Hepatocyte (in vitro differentiated cells): ENCODE measurements at places on chromosomes 3 and 15. TPM values are rescaled to one million over a fixed set of nuclear protein-coding genes. Genes with fewer than 3 reads are reported as not detected.
A peak's percentile ranks its signal among the peaks of the same experiment; 100 is the strongest.

DNA sequence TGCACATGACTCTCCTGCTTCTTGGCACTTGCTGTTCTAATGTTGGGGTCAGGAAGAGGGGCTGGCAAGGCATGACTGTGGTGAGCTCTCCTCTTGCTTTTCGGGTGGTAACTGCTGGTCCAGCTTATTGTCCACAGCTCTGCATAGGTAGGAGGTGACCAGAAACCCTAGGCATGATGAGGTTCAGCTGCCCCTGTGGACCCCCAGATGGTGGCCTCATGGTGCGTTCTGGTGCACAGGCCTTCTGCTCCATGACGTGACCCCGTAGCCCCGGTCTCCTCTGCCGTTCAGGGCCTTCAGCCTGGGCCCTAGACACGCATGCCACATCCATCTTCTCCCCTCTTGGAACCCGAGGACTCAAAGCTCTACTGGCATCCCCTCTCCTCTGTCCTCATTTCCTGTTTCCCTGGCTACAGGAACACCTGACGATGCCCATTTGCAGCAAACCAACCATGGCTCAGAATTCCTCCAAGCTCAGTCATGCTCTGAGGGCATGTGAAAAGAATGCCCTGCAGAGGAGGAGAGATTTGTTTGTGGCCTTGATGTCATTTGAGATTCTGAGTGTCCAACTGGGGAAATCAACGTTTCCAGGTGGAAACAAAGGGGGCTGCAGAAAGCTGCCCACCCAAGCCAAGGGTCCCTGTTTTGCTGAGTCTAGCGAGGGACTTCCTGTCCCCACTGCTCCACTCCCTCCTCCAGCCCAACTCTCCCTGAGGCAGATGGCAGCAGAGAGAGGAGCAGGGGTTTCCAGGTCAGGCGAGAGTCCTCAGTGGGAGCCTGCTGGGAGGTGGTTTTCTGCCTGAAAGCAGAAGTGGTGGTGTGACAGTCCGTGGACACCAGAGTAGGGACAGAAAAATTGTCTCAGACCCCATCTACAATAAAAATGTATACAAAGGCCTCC lies 198.7 kb upstream of the LYSMD4 start:
- no peak overlapping the region for H3K27ac ChIP-seq
- no peak for DNase-seq
- no peak overlapping the region for H3K4me3 ChIP-seq
- peaks cover 16% of the 10 kb centered on the region for H3K27me3 ChIP-seq

GRCh38 chr3:47479826-47480160 lies 4.1 kb upstream of the SCAP start:
- no peak for DNase-seq
- no peak overlapping the region for H3K4me3 ChIP-seq
- H3K36me3 ChIP-seq, result no peaks in the 10 kb centered on the region
- H3K27me3 ChIP-seq, result no peaks in the 10 kb centered on the region

DNA sequence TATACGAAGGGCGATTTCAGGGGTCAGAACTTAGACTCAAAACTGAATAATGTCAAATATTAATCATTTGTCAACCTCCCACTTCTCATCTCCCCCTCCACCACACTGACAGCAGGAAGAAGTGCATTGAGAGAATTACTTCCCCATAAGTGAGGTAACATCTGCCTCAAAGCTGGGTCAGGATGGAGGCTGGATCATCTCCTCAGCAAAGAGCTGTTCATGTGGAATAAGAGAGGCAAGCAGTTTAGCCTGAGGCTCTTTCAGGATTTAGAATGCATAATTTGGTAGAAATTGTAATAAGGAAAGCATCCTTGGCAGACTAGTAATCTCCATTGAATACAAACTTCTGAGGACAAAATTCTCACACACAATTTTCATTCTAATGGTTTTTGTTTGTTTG lies 512.1 kb downstream of the ROBO1 start:
- H3K27ac ChIP-seq, result no peak overlapping the region
- H3K4me3 ChIP-seq, result no peak overlapping the region
- H3K36me3 ChIP-seq, result no peaks in the 10 kb centered on the region
- DNase-seq, result no peak
- no peaks in the 10 kb centered on the region for H3K4me1 ChIP-seq

Gene PLA2G4B
- total RNA-seq, result 2.3 and 2.7 TPM in 2 replicates

DNA sequence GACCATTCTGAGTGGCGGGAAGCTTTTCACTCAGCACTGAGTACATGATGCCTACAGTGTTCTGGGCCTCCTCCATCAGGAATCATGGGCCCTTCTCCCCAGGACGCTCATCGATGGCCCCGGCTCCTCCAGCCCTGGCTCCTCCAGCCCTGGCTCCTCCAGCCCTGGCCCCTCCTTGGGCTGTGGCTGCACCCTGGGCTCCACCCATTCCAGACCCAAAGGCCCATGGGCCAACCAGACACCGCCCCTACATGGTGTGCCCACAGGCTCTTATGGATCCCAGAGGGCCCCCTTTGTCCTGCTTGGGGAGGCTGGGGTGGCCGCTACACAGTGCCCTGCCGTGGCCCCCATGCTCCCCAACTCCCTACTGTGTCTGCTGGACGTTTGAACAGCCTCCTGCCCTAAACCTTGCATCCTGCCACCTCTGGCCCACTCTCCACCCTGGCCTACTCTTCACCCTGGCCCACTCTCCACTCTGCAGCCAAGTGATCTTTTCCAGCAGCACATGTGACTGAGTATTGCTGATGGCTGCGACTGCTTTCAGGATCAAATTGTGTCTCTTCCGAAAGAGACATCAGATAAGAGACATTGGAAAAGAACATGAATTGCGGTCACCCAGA lies 57.9 kb downstream of the APBA2 start:
- no peaks in the 10 kb centered on the region for H3K4me1 ChIP-seq
- no peak for DNase-seq
- no peak overlapping the region for H3K27ac ChIP-seq
- no peak overlapping the region for H3K4me3 ChIP-seq
- no peaks in the 10 kb centered on the region for H3K27me3 ChIP-seq
- no peaks in the 10 kb centered on the region for H3K36me3 ChIP-seq

- no peak for DNase-seq
- no peak overlapping the region for H3K4me3 ChIP-seq
- no peaks in the 10 kb centered on the region for H3K27me3 ChIP-seq
- peak overlapping the region; percentile 54 for H3K27ac ChIP-seq
- H3K36me3 ChIP-seq, result no peaks in the 10 kb centered on the region
Observed at GRCh38 chr3:165643425-165643824, 193.8 kb downstream of the BCHE start.

Gene ASB14
- total RNA-seq, result not detected in 2 replicates

DNA sequence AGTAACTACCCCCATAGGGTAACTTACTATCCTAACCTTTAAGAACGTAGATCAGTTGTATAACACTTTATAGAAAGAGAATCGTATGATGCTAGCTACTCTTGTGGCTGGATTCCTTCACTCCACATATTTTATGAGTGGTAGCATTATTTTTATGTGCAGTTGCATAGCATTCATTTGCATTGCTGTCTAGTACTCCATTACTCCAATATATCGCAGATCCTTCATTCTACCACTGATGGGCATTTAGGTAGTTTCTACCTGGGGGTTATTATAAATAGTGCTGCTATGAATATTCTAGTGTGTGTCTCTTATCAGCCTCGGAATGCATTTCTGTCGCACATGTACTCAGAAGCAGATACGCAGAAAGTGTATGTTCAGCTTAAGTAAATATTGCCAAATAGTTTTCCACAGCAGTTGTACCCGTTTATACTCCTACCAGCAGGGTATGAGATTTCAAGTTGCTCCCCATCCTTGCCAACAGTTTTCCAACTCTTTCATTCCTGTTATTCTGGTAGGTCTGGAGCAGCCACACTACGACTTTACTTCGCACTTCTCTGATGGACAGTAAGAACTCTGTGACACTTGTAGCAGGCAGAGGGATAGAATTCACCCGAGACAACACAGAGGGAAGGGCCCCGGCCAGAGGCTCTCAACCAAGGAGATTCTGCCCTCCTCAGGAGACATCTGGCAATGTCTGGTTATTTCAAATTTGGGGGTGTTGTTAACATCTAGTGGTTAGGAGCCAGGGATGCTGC lies 9.8 kb upstream of the VGLL4 start:
- H3K4me3 ChIP-seq, result no peak overlapping the region
- H3K27ac ChIP-seq, result no peak overlapping the region
- H3K27me3 ChIP-seq, result no peaks in the 10 kb centered on the region
- no peaks in the 10 kb centered on the region for H3K36me3 ChIP-seq
- no peak for DNase-seq
- no peaks in the 10 kb centered on the region for H3K4me1 ChIP-seq

DNA sequence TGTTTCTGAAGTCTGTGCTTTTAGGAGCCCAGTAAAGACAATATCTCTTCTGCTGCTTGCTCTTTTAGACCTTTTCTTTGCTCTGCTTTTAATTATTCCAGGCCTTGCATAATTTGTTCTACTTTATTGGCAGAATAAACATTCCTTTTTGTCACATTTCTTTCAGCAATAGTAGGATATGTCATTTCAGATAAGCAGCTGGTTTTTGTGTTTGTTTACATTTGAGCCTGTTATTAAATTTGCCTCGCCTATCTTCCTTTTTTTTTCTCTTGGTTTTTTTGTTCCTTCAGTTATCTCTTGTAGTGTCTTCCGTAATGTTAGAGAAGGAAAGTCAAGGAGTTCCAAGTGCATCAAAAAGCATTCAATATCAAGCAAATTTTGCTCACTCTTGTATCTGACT lies 16.4 kb downstream of the ZNF654 start:
- H3K27ac ChIP-seq, result no peak overlapping the region
- no peaks in the 10 kb centered on the region for H3K36me3 ChIP-seq
- no peak overlapping the region for H3K4me3 ChIP-seq
- H3K4me1 ChIP-seq, result peaks cover 7% of the 10 kb centered on the region
- DNase-seq, result no peak
- no peaks in the 10 kb centered on the region for H3K27me3 ChIP-seq
